ENCODE measurements at places on chromosomes 11 and 22.

- DNase-seq, result no peak
Measured at GRCh38 chr11:114079511-114080065, 20.1 kb downstream of the ZBTB16 start.

- DNase-seq, result no peak
Measured at GRCh38 chr11:73213196-73214143, 4.6 kb upstream of the P2RY2 start.

DNA sequence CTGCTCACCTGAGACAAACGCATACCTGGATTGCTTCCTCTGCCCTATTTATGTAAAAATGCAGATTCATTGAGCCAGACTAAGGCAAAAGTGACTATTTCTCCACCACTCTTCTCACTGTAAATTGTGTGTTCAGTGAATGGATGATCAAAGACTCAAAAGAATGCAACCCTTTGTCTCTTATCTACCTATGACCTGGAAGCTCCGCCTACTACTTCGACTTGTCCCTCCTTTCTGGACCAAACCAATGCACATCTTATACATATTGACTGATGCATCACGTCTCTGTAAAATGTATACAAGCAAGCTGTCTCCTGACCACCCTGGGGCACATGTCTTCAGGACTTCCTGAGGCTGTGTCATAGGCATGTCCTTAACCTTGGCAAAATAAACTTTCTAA lies 418.0 kb upstream of the SYN3 start:
- DNase-seq, result no peak

- DNase-seq, result no peak
Measured at GRCh38 chr22:44642096-44642644, 59.8 kb upstream of the PRR5 start.

DNA sequence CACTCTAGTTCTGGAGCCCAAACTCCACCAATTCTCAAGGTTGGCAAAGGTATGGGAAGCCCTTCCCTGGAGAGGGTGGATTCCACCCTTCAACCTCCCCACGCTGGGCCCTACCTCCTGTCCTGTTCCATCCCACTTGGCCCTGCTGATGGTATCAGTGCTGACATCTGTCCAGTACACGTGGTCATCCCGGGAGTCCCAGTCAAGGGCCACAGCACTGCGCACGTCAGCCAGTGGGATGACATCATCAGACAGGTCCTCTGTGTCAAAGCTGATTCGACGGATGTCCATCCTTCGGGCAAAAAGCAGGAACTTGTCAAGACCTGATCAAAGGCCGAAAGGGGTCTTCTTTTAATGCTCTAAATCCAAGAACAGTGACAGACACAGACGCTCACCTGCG lies 32.1 kb downstream of the LRP4 start:
- no peak for DNase-seq

DNA sequence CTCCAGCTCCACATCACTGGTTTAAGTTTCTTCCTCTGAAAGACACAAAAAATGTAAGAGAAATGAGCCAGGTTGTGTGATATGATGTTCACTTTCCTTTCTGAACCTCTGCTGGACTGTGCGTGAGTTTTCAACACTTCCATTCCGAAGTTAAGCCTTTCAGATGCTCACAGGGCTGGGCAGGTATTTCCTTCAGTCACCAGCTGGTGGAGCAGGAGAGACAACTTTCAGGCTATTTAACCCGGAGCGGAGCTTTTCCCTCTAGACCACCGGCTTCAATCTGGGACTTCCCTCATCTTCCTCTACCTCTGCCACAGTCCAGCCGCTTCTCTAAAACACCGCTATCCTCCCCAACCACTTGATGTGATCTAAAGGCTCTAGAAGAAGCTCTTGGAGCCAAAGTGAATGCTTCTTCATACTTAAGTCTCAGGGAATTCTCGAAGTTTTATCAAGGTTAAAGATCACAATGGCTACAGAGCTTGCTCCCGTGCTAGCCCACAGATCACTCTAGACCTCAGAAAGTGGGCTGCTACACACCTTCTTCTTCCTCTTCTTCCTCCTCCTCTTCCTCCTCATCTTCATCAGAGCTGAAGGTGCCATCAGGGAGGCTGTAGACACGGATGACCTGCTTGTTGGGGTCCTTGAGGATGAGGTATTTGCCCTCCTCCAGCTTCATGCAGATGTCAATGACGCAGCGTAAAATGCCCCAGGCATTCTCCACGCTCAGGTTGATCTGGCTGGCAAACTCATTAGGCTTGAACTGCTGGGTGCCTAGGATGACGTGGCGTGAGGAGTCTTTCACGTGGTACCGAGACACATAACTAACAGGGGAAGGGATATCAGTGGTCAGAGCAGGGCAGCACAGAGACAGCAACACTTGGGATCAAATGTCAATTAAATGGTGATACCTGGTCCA lies 4.4 kb upstream of the FOXRED2 start:
- DNase-seq, result no peak

GRCh38 chr22:42816336-42816735 lies 40.7 kb downstream of the ARFGAP3 start:
- DNase-seq, result no peak

Measured in NCI-H2029 (cell line).